ENCODE measurements at places on chromosomes 3 and 15. TPM values are rescaled to one million over a fixed set of nuclear protein-coding genes. Genes with fewer than 3 reads are reported as not detected.

The CPNE9 gene
- 0.29 TPM for total RNA-seq

The ZNF501 gene
- total RNA-seq, result 6.3 TPM

DNA sequence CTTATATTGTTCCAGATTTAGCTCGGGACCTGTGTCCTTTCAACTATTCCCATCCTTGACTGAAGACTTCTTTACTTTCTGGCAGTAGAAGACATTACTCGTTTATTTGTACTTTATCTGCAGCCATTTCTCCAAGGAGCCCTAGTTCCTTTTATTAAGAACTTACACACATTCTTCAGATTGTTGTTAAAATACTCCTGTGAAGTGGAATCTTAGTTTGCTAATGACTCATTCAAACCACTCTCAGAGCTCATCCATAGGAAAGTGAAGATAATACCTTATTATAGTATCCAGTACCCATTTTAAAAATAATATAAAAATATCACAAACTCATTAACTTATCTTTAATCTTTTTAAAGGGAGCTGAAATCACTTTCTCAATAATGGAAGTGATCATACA, 63.5 kb downstream of the C3orf70 start:
- DNase-seq, result no peak

The TMEM108 gene
- total RNA-seq, result 1.5 TPM
